ENCODE measurements at places on chromosomes 2 and 18.

- DNase-seq, result no peak
These were observed 594 bp downstream of the RAD51AP2 start for GRCh38 chr2:17517481-17518211.

- no peak for DNase-seq
These were observed 28.2 kb downstream of the TUBB6 start for GRCh38 chr18:12336171-12336613.

DNA sequence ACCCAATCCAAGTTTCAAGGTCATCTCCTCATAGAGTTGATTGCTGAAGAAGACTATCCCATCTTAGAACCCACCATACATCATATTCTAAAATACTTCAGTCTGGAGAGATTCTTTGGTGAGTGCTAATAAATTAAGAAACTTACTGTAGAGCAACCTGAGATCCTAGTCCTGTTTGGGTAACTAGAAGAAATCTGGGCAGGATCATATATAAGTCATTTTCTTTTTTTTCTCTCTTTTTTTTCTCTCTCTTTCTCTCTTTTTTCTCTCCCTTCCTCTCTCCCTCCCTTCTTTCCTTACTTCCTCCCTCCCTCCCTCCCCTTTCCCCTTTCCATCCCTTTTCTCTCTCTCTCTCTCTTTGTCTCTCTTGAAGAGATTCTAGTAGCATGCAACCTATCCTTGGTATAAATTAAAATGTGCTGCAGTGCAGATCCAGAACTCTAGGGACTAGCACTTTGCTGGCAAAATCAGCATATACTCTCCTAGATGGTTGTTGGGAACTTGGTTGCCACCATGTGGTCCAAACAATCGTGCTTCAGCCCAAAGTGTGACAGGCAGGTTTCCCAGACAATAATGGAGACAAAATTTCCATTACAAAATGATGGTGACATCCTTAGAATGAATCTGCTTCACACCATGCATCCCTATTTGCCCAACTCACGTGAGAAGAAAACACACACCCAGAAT, 399.4 kb upstream of the CELF4 start:
- DNase-seq, result no peak

- peak; percentile 70 for DNase-seq
These were observed 25.9 kb downstream of the CD8A start for GRCh38 chr2:86764661-86765309.

GRCh38 chr18:69787825-69788547, 159.7 kb downstream of the CD226 start:
- no peak for DNase-seq

Measured in small intestine (tissue), 16 donors.